Stimulated activated CD8-positive, alpha-beta memory T cell treated with anti-CD3 and anti-CD28 coated beads, Interleukin-4, amount 100 ng/mL, for 48 hours (primary cell): ENCODE measurements at places on chromosomes 2 and 18.

GRCh38 chr2:237068005-237068576 is 17.6 kb upstream of the COPS8 start:
- DNase-seq = no peak

- no peak for DNase-seq
Observed at GRCh38 chr18:58226429-58226828, 182.4 kb downstream of the NEDD4L start.

DNA sequence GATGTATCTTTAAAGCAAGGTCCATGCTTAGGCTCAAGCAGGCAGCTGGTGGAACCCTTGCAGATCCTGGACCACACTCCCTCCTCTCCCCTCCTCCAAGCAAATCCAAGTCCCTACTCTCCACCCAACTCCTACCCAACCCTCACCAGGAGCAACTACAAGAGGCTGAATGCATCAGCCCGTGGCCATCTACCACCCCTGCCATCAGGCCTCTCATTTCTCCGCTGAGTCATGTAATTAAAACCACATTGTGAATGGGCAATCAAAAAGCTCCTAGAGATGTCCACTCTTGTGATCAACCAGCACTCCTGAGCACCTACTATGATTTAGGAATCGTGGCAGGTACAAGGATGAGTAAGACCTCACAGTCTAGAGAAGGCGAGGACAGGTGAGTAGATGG is 142.2 kb upstream of the CAPN13 start:
- DNase-seq = no peak

DNA sequence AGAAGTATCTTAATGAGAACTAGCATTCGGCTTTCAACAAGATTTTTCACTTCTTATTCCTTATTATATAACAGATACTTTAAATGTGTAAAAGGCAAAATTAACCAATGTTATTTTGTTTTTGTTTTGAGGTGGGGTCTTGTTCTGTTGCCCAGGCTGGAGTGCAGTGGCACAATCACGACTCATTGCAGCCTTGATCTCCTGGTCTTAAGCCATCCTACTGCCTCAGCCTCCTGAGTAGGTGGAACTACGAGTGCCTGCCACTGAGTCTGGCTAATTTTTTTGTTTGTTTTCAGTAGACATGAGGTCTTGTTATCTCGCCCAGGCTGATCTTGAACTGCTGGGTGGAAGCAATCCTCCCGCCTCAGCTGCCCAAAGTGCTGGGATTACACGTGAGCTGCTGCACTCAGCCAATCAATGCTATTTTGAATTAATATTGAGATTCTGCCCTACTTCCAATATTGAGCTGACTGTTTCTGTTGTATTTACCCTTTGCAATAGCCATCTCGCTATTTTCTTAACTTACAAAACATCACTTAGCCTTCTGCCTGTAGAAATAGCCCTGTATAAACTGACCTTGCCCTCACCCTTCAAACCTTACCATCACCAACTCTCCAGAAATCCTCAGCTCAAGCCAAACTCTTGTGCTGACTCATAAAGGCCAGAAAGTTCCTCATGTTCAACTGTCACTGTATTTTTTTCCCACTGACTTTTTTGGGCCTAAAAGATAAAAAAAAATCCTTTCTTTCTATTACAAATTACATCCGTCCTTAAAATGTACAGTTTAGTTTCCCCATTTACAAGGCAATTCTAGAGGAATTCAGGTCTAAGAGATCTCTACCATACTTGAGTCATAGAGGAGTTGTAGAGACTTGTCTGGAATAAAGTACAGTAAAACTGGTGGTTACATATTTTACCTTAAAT is 94.3 kb downstream of the OLA1 start:
- no peak for DNase-seq

GRCh38 chr18:13287372-13287771 is 68.8 kb downstream of the LDLRAD4 start:
- no peak for DNase-seq

DNA sequence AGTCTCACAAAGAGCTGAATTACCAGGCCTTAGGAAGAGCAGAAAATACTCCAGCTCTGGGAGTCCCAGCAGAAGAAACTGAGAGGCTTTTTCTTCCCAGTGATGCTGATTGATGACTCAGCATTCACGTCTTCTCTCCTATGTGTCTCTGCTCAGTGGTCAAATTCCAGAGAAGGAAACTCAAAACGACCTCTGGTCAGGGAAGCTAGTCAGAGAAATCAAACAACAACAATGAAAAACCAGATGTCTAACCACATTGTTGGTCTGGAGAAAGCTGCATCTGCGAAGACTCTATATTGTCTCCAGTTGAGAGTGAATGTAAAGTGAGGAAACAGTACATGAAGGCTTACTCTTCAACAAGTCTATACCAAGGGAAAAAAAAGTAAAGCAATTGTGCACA is 28.6 kb upstream of the CERS6 start:
- no peak for DNase-seq
